ENCODE measurements at places on chromosomes 2 and 18. TPM values are rescaled to one million over a fixed set of nuclear protein-coding genes. Genes with fewer than 3 reads are reported as not detected.
A peak's percentile ranks its signal among the peaks of the same experiment; 100 is the strongest.

LIMS4 gene
- total RNA-seq = 1.0 TPM

TSPYL6 gene
- total RNA-seq = not detected

CHRNG gene
- not detected for total RNA-seq

CYTIP gene
- not detected for total RNA-seq

TLX2 gene
- not detected for total RNA-seq

GRCh38 chr2:182642328-182642727 lies 73.7 kb upstream of the DNAJC10 start:
- no peak overlapping the region for H3K27ac ChIP-seq
- no peaks in the 10 kb centered on the region for H3K36me3 ChIP-seq
- H3K4me1 ChIP-seq = no peaks in the 10 kb centered on the region
- DNase-seq = peak; percentile 50
- H3K4me3 ChIP-seq = no peak overlapping the region
- no peaks in the 10 kb centered on the region for H3K27me3 ChIP-seq

DNA sequence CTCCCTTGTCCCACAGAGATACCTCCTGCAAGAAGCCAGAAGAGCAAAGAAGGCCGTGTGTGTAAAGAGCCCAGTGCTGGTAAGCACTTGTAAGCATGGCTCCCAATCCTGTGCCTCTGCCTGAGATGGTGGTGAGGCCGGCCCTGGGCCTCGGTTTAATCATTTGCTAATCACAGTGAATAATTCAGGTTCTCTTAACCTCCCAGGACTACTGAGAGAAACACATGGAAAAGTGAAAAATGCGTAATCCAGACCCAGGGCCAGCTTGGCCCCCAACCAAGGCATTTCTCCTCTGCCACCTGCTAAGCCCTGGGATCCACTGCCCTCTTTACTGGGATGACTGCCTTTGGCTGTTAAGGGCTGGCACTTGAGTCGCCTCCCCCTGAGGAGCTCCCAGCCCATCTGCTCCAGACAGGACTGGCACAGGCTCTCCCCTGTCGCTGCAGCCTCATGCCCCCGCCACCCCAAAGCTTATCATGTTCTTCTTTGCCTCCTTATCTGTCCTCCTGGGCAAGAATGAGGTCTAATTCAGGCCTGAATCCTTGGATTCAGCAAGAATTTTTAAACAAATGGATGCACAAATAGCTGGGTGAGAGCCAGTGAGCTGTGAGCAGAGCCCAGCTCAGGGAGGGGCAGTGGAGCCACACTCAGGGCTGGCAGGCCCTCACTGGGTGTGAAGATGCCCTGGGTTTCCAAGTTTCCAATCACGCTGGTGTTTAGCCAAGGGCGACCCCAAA lies 193.9 kb upstream of the HS6ST1 start:
- no peak overlapping the region for H3K4me3 ChIP-seq
- no peak overlapping the region for H3K27ac ChIP-seq
- no peaks in the 10 kb centered on the region for H3K27me3 ChIP-seq
- peaks cover 4% of the 10 kb centered on the region for H3K4me1 ChIP-seq

DNA sequence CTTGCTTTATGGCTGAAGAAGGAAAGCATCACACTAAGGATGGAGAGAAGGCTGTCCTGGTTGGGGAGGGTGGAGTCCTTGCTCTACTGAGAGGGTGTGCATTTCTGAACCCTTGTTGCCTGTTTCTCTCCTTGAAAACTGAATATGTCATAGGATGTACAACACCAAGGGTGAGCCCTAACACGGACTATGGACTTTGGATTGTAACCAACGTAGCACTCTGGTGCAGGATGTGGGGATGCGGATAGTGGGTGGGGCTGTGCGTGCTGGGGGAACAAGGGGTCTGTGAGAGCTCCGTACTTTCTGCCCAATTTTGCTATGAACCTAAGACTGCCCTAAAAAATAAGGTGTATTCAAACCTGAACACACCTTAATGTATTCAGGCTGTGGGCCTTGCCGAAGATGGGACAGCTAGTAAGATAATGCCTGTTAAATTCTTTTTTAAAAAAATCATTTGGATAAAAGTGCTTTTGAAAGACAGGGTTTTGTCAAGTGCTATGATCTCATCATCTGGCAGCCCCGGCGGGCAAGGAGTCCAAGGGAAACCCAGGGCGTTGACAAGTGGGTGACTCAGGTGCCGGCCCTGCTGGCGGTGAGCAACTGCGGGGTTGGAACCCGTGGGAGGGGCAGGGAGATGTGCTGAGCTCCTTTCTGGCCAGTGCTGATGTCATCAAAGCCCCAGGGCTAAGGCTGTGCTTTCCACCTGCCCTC lies 54.0 kb downstream of the GATA6 start:
- H3K4me1 ChIP-seq = peaks cover 9% of the 10 kb centered on the region
- DNase-seq = peak; percentile 99
- H3K27me3 ChIP-seq = no peaks in the 10 kb centered on the region
- no peaks in the 10 kb centered on the region for H3K36me3 ChIP-seq

DNA sequence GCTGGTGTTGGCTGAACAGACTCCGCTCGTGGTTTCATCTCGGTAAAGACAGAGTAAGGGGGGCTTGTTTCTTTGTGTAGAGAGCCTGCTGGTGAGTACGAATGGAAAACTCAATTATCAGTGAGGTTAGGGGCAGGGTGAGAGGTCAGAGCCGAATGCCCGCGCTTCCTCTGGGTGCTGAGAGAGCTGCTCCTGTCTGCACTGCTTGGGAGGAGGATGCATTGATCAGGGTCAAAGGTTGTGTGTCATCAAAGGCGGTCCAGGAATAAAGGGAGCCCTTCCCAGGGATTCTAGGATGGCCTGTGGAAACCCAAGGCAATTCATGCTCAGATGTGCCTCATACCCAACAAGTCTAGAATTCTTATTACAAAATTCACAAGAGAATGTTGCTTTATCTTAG lies 143.9 kb downstream of the MYCN start:
- H3K27ac ChIP-seq = no peak overlapping the region
- H3K4me3 ChIP-seq = no peak overlapping the region
- H3K27me3 ChIP-seq = no peaks in the 10 kb centered on the region
- DNase-seq = no peak

DNA sequence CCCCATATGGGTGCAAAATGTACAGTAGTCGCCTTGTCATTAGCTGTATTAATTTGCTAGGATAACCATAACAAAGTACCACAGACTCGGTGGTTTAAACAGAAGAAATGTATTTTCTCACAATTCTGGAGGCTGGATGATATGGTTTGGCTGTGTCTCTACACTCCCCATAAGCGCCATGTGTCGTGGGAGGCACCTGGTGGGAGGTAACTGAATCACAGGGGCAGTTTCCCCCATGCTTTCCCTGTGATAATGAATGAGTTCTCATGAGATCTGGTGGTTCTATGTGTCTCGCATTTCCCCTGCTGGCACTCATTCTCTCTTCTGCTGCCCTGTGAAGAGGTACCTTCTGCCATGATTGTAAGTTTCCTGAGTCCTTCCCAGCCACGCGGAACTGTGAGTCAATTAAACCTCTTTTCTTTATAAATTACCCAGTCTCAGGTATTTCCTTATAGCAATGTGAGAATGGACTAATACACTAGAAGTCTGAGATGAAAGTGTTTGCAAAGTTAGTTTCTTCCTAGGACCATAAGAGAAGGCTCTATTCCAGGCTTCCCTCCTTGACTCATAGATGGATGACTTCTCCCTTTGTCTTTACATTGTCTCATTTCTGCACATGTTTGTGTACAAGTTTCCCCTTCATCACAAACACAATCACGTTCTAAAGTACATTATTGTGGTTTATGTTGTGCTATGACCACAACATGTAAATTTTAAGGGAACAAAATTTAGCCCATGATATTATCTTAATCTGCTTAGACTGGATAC lies 1442.6 kb downstream of the SUCLG1 start:
- H3K36me3 ChIP-seq = no peaks in the 10 kb centered on the region
- H3K27me3 ChIP-seq = no peaks in the 10 kb centered on the region
- H3K27ac ChIP-seq = no peak overlapping the region

DNA sequence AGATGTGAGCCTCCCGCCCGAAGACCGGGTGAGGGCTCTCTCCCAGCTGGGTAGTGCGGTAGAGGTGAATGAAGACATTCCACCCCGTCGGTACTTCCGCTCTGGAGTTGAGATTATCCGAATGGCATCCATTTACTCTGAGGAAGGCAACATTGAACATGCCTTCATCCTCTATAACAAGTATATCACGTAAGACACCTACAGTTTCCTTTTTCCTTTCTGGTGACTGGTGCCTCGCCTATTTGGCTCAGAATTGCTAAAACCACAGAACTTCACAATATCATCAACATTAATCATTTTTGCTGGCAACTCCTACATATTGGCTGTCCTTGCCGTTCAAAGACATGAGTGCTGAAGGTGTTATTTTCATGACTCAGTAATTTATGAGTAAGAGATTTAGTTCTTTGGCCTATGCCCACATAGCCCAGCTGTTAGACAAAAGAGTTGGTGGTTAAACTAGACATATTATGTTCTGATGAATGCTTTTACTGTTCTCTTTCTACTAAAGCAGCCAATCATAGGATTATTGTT lies 2.2 kb downstream of the STAMBP start:
- peaks cover 29% of the 10 kb centered on the region for H3K4me1 ChIP-seq
- no peak overlapping the region for H3K4me3 ChIP-seq
- peak; percentile 91 for DNase-seq

DNA sequence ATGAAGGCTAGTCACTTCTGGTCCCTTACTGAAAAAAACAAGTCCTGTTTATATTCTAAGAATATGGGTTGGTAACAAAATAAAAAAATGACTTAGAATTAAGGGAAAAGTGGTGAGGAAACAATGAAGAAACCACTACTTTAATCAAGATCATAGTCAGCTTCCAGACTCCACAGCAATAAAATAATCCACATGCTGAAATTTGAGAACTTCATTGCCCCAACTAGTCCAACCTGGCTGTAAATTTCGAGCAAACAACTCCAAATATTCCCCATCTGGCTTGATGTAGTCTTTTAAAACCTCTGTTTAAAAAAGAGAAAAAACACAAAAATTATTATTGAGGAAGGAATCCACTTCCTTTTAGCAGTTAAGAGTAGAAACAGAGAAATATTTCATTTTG lies 32.5 kb downstream of the METTL4 start:
- peaks cover 2% of the 10 kb centered on the region for H3K36me3 ChIP-seq
- no peak for DNase-seq
- H3K4me1 ChIP-seq = no peaks in the 10 kb centered on the region

DNA sequence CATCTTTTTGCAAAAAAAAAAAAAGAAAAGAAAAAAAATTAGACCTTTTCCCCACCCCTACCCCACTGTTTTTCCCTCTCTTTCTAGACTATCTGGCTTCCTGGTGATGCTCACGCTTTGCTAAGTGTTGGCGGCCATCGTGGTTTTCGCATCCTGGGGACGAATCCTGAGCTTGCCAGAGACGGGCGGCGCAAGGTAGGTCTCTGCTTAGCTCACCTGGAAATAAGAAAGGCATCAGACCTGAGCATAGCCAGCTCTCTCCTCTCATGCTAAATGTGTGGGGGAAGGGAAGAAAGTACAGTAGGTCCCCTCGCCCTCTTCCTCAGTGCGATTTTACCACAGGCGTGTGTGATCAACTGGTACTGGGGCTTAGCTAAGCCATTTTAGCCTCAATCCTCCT lies 90.5 kb downstream of the KLHL29 start:
- H3K4me1 ChIP-seq = peaks cover 5% of the 10 kb centered on the region
- no peaks in the 10 kb centered on the region for H3K27me3 ChIP-seq
- H3K4me3 ChIP-seq = no peak overlapping the region
- no peak overlapping the region for H3K27ac ChIP-seq
- no peaks in the 10 kb centered on the region for H3K36me3 ChIP-seq
- DNase-seq = no peak

- no peaks in the 10 kb centered on the region for H3K36me3 ChIP-seq
- no peak overlapping the region for H3K27ac ChIP-seq
- H3K4me1 ChIP-seq = no peaks in the 10 kb centered on the region
These were observed 28.9 kb downstream of the ZNF532 start for GRCh38 chr18:58893388-58894099.

GRCh38 chr2:175947073-175947472 lies 55.0 kb downstream of the LNPK start:
- no peaks in the 10 kb centered on the region for H3K4me1 ChIP-seq
- peaks cover 39% of the 10 kb centered on the region for H3K36me3 ChIP-seq
- no peaks in the 10 kb centered on the region for H3K27me3 ChIP-seq
- DNase-seq = no peak

- DNase-seq = no peak
- H3K27me3 ChIP-seq = no peaks in the 10 kb centered on the region
- peaks cover 8% of the 10 kb centered on the region for H3K4me1 ChIP-seq
- H3K4me3 ChIP-seq = no peak overlapping the region
- H3K27ac ChIP-seq = no peak overlapping the region
- H3K36me3 ChIP-seq = no peaks in the 10 kb centered on the region
These were observed 37.2 kb downstream of the ZNF521 start for GRCh38 chr18:25314838-25315190.

GRCh38 chr2:56113382-56113975 lies 70.3 kb upstream of the CCDC85A start:
- no peak overlapping the region for H3K4me3 ChIP-seq
- peaks cover 12% of the 10 kb centered on the region for H3K27me3 ChIP-seq
- no peaks in the 10 kb centered on the region for H3K4me1 ChIP-seq
- H3K27ac ChIP-seq = no peak overlapping the region
- DNase-seq = no peak
- H3K36me3 ChIP-seq = no peaks in the 10 kb centered on the region

- H3K36me3 ChIP-seq = no peaks in the 10 kb centered on the region
- no peaks in the 10 kb centered on the region for H3K27me3 ChIP-seq
These were observed 275.9 kb upstream of the GCFC2 start for GRCh38 chr2:75986617-75987016.

DNA sequence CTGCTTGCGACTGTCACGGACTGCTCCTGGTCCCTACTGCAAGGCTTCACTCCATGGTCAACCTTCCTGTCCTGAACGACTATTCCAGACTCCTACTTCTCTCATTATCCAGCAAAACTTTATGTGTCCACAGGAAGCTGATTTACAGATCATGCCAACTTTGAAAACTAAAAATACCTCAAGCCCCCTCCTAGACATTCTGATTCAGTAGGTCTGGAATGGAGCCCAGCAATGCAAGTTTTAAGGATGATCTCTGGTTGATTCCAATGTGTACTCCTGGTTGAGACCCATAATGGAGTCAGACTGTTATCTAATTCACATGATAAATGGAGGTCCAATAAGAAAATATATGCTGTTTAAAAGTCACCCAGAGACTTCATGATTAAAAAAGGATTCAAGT lies 13.1 kb upstream of the LRATD1 start:
- no peak for DNase-seq
- H3K27ac ChIP-seq = no peak overlapping the region
- H3K27me3 ChIP-seq = no peaks in the 10 kb centered on the region

- peaks cover 19% of the 10 kb centered on the region for H3K4me1 ChIP-seq
- peak; percentile 70 for DNase-seq
- peak overlapping the region; percentile 54 for H3K27ac ChIP-seq
- no peak overlapping the region for H3K4me3 ChIP-seq
These were observed 236.4 kb downstream of the PIEZO2 start for GRCh38 chr18:10912790-10913545.

DNA sequence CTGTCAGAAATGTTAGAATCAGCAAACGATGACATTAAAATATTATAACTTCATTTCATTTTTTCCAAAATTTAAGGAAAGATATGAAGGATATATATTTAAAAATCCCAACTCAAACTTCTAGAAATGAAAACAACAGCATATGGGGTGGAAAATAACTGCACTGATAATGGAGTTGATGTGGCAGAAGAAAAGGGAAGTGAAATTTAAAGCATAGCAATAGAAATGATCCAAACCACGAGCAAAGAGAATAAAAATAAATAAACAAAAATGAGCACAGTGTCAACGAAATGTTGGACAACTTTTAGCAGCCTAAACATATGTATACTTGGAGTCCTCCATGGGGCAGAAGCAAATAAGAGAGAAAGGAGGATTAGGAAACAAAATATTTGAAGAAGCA lies 280.2 kb downstream of the KCNJ3 start:
- no peaks in the 10 kb centered on the region for H3K27me3 ChIP-seq
- H3K4me1 ChIP-seq = no peaks in the 10 kb centered on the region
- no peaks in the 10 kb centered on the region for H3K36me3 ChIP-seq
- H3K27ac ChIP-seq = no peak overlapping the region
- no peak overlapping the region for H3K4me3 ChIP-seq

All from GM23248 (cell line).